ENCODE measurements at places on chromosomes 13 and 19.

DNA sequence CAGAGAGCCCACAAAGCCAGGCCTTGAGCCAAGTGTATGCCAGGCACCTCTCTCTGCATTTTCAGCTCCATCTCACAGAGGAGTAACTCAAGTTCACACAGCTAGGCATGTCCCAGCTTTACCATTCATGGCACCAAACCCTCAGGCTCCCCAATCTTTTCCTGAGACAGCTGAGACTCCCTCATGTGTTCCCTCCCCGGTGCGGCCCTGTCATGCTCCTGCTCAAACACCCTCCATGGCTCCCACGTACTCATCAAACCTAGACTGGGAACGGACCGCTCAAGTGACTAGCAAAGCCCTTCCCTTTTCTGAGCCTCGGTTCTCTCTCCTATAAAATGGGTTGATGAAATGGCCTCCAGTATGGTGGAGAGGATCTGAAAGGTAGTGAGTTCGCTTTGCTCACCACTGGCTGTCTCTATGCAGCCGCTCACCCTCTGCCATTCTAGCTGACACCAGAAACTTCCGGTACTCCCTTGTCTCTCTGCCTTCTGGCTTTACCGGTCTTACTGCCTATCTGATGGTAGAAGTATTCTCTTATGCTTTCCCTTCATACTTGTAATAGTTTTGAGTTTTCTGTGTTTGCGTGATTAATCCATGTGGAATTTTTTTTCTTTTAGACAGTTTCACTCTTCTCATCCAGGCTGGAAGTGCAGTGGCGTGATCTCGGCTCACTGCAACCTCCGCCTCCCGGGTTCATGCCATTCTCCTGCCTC, 7.8 kb upstream of the SLC44A2 start:
- DNase-seq: peak; percentile 69

DNA sequence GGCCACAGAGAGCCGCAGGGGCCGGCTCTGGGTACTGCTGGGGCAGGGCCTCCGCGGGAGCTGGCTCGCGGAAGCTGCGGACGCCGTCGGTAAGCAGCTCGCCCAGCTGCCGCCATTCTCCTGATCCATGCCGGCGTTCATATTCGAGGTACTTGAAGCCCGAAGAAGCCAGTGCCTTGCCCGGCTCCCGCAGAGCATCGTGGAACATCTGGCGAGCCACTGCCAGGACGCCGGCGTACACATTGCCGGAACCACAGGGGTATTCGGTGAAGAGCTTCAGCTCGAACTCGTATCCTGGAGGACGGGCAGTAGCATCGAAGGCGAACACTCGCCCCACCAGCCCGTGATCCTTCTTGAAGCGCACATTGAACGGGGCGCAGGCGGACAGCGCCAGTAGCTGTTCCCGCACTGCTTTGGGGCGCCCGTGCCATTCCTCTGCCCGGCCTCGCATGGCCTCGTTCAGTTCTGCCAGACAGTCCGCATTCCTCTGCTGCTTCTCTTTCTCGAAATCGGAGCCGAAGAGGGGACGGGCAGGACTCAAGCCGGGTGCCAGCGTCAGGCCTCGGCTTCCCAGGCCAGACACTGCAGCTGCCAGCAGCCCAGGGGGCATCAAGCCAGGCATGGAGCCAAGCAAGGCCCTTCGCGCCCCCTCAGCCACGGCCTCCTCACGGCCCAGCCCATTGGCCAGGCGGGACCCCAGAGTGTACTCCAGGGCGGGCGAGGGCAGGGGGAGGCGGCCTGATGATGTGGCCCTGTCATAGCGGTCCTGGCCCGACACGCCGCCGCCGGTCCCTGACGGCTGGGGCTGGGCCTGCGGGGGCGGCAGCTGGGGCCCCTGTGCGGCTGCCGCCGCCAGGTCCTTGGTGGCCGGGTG, 1.0 kb downstream of the IRF2BP1 start:
- peak; percentile 16 for DNase-seq

- DNase-seq: no peak
Observed at GRCh38 chr13:63107179-63107943, 1691.7 kb upstream of the PCDH20 start.

GRCh38 chr19:21569494-21569865, 64.1 kb downstream of the ZNF429 start:
- DNase-seq: peak; percentile 84

DNA sequence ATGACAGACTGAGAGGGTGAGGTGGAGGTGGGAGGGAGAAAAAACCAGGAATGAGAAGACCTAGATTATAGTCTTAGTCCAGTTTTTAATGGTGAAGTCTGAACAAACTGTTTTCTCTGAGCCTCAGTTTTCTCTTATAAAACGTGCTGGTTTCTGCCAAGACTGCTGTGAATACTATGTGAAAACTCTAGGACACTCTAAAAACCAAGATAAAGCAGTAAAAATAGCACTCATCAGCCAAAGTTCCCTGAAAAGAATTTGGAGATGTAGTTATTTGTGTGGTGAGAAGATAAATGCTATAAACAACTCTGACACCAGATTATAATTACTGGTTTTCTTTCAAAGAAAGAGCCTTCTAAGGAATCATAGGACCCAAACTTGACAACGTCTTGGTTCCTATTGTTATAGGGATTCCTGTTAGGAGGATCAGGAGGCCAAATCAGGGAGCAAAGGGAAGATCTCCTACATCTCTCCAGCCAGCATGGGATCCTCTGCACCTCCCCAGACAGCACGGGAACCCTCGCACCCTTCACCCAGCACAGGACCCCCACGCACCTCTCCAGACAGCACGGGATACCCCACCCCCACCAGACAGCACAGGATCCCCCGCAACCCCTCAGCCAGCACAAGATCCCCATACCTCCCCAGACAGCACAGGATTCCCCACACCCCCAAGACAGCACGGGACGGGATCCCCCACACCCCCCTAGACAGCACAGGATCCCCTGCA, 130.2 kb downstream of the MIPEP start:
- no peak for DNase-seq

DNA sequence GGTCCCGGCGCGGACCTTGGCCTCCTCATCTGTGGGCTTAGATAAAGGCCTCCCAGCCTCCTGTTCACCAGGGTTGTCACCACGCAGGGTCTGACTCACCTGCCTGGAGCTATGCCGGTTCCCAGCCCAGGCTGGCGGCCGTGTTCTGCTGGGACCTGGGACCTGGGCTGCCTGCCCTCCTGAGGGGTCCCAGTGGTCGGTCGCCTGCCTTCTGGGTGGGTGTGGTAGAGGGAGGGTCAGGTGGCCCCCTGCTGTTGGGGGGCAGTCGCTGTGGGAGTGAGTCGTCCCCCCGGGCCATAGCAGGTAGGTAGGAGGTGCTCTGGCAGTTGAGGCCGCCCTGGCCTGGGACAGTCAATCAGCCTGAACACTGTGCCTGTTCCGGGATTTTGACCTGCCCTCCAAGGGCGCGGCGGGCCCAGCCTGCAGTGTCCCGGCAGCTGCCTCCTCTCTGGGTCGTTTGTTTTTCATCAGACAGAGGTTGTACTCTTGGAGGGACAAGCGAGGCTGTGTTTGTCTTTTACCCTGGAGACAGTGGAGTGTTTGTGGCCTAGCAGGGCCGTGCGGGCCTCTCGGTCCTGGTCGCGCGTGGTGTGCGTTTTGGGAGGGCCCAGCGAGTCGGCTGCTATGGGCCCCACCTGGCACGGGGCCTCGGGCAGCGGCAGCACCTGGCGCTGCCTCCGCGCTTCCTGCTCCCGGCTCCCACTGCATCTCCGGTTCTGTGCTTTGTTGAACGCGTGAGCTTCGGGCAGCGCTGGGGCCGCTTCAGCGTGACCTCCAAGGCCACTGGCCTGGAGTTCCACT, 2.6 kb downstream of the ADAT3 start:
- DNase-seq: no peak

DNA sequence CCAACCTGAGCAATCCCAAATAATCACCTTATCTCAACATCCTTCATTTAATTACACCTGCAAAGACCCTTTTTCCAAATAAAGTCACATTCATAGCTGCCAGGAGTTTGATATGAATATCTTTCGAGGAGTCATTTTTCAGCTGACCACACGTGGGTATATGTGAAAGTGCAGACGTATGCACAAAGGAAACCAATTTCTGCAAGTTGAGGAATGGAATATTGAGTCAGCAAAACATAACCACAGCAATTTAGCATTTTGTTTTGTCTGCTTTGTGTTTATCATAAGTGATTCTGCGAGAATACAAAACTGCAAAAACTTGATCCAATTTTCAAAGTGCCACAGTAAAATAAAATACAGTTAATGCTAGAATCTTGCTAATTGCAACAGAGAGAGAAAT, 295.9 kb downstream of the SUCLA2 start:
- DNase-seq: no peak

DNA sequence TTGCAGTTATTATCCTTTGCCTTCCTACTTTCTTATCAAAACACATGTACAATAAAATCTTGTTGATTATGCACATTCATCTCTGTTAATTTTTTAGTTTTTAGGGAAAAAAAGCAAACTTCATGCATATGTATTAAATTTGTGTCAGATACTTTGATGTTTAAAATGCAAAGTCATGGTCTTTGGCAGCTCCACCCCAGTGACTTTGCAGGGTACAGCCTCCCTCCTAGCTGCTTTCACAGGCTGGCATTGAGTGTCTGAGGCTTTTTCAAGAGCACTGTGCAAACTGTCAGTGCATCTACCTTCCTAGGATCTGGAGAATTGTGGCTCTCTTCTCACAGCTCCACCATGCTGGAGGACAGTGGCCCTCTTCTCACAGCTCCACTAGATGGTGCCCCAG, 1988.1 kb upstream of the PCDH20 start:
- peak; percentile 2 for DNase-seq

- peak; percentile 75 for DNase-seq
Observed at GRCh38 chr19:18450931-18451836, 13.3 kb upstream of the ISYNA1 start.
